ENCODE measurements at places on chromosomes 12 and 14. TPM values are rescaled to one million over a fixed set of nuclear protein-coding genes. Genes with fewer than 3 reads are reported as not detected.

Gene HOTAIR
- 0.67 TPM for total RNA-seq

Gene RHOJ
- total RNA-seq = 3.0 TPM

Gene E2F7
- total RNA-seq = 35.4 TPM

Gene A2M
- total RNA-seq = 228 TPM

Gene SMOC1
- 22.3 TPM for total RNA-seq

Gene REP15
- total RNA-seq = 2.1 TPM

Gene FGD4
- 35.3 TPM for total RNA-seq

Gene GZMH
- total RNA-seq = not detected

Gene PYGL
- 146 TPM for total RNA-seq

Gene NEUROD4
- not detected for total RNA-seq

Gene GNG2
- 2.7 TPM for total RNA-seq

Gene KRT78
- total RNA-seq = not detected

Gene TRIP11
- total RNA-seq = 69.5 TPM

Gene ZC2HC1C
- 0.89 TPM for total RNA-seq

Gene C12orf54
- 1.5 TPM for total RNA-seq

Gene LETMD1
- 54.9 TPM for total RNA-seq

Gene ADCY6
- 30.5 TPM for total RNA-seq

Gene DLK1
- total RNA-seq = not detected

Gene CEP170B
- 91.4 TPM for total RNA-seq

Gene RAD9B
- 1.1 TPM for total RNA-seq

Gene FUT8
- total RNA-seq = 22.0 TPM

Gene LRRC43
- 0.50 TPM for total RNA-seq

Gene LRP1-AS
- total RNA-seq = not detected

Gene LIMA1
- total RNA-seq = 425 TPM

Gene GPR65
- total RNA-seq = not detected

Gene PRH2
- total RNA-seq = not detected

Gene NGB
- 0.33 TPM for total RNA-seq

Gene POTEG
- not detected for total RNA-seq

Gene PNMA1
- total RNA-seq = 15.7 TPM

Gene NANOG
- 0.24 TPM for total RNA-seq

Gene CTSG
- total RNA-seq = not detected

Gene B3GNT4
- total RNA-seq = 0.78 TPM

Gene PKP2
- total RNA-seq = 42.3 TPM

Gene PPM1H
- 0.78 TPM for total RNA-seq

Gene P2RX2
- total RNA-seq = not detected

Gene SLC8B1
- 11.7 TPM for total RNA-seq

Gene CCT2
- total RNA-seq = 167 TPM

Gene PRIMA1
- 0.31 TPM for total RNA-seq

Gene BLTP3B
- 30.2 TPM for total RNA-seq

Gene GPRC5D
- total RNA-seq = not detected

Gene PCED1B
- total RNA-seq = 2.3 TPM

Gene PTPRQ
- 0.17 TPM for total RNA-seq

Gene AICDA
- not detected for total RNA-seq

Gene SPIC
- not detected for total RNA-seq

Gene BMP4
- 1.2 TPM for total RNA-seq

Gene FBLN5
- 5.7 TPM for total RNA-seq

Gene CYP27B1
- total RNA-seq = 6.2 TPM

Gene VASH1
- total RNA-seq = 1.3 TPM

Gene ASCL1
- total RNA-seq = not detected

Gene SDR9C7
- total RNA-seq = 0.17 TPM

Gene FAR2
- 3.2 TPM for total RNA-seq

Gene CMKLR1
- total RNA-seq = 0.33 TPM

Gene WNT1
- total RNA-seq = not detected

Gene FGF6
- total RNA-seq = not detected

Gene NRXN3
- 0.08 TPM for total RNA-seq

Gene TEDC1
- 3.5 TPM for total RNA-seq

Gene CACNA2D4
- not detected for total RNA-seq

Gene TESPA1
- not detected for total RNA-seq

Measured in mammary epithelial cell (primary cell).